ENCODE measurements at places on chromosomes 1 and 21.

GRCh38 chr1:75341537-75341936 lies 207.3 kb downstream of the LHX8 start:
- no peak for DNase-seq

GRCh38 chr1:211879475-211879874 lies 48.9 kb upstream of the LPGAT1 start:
- DNase-seq, result no peak

DNA sequence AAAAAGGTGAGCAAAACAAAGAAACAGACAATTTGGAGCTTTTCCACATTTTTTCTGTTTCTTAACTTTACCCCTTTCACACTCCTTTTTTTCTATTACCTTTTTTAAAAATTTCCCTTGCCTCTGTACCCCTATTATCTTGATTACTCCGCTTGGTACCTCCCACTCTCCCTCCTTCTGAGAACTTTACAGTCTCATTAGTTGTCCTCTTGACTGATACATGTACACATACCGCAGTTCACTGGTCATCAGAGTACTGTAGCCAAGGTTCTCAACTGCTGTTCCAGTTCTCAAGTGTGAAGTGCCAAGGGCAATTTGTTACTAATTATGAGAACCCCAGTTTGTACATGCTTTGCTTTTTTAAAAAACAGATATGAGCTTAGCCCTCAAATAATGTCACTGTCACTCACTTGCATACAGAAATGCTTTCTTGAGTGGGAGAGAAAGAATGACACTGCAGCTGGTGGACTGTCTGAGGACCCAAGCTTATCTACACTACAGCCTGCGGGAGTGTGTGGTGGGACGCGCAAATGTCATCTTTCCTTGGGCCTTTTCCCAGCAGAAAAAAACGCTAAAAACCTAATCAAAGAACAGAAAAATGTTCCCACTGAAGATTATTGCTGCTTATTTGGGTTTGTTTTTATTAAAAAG lies 160.8 kb downstream of the DISP1 start:
- DNase-seq, result no peak

GRCh38 chr1:58459911-58460310 lies 86.6 kb downstream of the OMA1 start:
- no peak for DNase-seq

- DNase-seq, result no peak
These were observed 93.8 kb downstream of the LAMC2 start for GRCh38 chr1:183279835-183280234.

DNA sequence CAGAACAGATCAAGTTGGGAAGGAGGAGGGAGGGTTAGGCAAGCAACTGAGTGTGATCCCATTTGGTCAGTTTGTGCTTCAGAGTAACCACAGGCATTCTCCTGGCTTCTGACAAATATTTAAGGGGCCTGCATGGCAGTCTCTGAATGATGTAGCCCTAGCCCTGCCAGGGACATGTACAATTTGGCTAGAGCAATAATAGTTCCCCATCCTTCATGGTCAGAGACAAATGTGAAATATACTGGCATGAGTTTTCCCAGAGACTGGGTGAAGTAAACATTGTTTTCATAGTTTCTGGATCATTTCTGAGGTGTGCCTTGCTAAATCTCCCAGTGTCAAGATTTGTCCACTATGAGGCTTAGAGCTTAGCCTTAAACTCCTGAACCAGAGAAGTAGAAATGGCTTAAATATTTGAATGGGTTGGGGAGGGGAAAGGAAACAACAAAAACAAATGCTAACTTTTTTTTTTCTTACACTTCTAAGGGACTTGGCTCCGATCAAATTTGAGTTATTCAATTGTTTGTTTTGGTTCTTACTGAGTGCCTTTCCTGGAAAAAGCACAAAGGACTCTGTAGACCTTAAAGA lies 42.0 kb upstream of the UBE2U start:
- DNase-seq, result no peak

DNA sequence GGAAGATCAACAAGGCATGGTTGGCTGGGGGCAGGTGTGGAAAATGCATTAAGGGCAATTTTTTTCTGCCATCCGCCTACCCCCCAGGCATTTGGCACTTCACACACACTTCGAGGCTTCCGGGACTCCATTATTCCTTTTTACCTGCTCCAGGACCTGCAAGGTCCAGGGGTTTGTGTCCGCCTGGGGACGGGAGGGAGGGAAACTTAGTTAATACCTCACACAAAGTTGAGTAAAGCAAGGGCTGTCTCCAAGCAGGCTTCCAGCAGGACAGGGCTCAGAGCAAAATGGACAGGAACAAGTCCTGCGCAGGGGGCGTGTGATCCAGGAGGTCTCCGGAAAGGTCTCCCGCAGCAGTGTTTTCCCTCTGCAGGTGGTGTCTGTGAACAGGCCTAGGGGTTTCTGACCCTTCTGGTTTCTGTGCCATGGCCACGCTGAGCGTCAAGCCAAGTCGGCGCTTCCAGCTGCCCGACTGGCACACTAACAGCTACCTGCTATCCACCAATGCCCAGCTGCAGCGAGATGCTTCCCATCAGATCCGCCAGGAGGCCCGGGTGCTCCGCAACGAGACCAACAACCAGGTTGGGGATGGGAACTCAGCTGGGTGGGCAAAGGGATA lies 712 bp downstream of the TEKT2 start:
- peak; percentile 62 for DNase-seq

DNA sequence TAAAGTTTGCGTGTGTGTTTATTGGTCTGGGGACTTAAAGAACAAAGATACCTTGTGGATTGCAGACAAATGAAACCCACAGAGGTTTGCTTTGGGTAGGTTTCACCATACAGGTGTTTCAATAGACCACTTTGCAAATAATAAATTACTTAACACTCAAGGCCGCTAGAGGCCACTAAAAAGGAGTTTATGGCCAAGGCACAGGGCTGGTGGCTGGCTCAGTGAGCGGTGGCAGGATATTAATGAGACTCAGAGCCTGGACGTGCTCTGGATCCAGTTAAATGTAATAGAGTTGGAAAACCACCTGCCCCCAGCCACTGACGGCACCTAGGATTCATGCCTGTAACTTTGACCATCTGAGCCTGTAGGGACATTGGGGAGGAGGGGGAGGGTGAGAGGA lies 44.5 kb downstream of the LRRC38 start:
- DNase-seq, result no peak

DNA sequence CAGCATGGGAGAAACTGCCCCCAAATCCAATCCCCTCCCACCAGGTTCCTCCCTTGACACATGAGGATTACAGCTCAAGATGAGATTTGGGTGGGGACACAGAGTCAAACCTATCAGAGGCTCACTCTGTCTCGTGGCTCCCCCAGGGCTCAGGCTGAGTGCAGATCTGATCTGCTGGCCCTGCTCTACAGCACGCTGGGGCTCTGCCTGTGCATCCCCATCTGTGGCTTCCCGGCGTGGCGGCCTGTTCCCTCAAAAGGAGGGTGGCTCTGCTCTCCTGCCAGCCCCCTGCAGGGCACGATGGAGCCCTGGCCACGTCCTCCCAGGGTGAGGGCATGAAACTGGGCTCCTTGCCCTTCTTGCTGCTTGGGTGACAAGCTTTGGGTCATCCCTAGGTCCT lies 19.8 kb upstream of the SMYD3 start:
- DNase-seq, result no peak

Measured in NCI-H774 (cell line).